MM.1S (cell line): ENCODE measurements at places on chromosomes 5 and 9.

DNA sequence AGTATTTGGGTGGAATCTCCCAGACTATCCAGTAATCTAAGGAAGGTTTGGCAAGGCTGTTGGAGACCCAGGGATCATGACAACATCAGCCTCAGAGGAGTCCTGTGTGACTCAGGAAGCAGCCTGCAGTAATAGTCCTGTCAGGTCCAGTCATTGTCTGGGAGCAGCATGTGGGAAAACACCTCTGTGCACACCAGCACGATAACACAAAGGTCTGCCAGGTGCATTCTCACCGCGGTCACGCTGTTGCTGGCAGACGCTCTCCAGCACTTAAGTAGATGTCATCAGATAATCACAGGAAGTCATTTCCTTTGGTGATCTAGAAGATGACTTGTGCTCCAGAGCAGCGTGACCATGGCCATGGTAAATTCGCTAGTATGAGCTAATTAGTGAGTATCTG, 99.2 kb upstream of the IQGAP2 start:
- DNase-seq: peak; percentile 85

GRCh38 chr9:27179245-27179865, 70.3 kb downstream of the TEK start:
- no peak for DNase-seq

DNA sequence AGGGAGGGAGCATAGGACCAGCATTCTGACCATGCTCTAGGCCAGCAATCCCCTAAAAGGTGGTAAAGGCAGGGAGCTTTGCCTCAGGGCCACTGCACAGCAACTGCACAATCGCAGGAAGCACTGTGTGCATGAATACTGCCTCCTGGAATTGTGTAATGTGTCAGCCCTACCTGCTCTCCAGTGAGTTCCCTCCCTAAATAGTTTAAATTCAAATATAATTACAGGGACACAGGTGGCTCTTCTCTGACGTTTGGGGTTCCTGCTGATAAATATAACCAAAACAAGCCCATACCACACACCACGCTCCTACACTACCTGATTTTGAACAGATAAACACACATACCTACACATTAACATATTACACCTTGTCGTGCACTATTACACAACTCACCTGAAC, 9.0 kb downstream of the BAG1 start:
- no peak for DNase-seq

- peak; percentile 56 for DNase-seq
Measured at GRCh38 chr5:150129813-150130492, 25.7 kb downstream of the PDGFRB start.

GRCh38 chr9:114518599-114519022, 13.3 kb upstream of the WHRN start:
- DNase-seq: peak; percentile 78

- DNase-seq: no peak
Measured at GRCh38 chr5:10735569-10736276, 25.3 kb downstream of the DAP start.

- no peak for DNase-seq
Measured at GRCh38 chr5:51392689-51393199, 9.5 kb downstream of the ISL1 start.

DNA sequence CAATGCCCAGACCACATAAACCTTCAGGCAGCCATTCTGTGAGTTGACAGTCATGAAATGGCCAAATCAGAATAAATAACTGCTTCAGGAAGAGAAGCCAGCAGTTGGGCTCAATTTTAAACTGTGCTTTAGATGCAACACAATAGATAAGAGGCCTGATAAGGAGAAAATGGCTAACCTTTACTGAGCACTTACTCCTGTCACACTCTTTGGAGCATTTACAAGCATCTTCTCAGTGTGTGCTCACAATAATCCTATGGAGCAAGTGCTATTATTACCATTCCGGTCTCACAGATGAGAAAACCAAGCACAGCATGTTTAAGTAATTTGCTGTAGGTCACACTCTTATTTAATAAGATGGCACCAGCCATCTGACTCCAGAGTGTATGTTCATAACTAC, 11.5 kb upstream of the SH3RF2 start:
- no peak for DNase-seq

DNA sequence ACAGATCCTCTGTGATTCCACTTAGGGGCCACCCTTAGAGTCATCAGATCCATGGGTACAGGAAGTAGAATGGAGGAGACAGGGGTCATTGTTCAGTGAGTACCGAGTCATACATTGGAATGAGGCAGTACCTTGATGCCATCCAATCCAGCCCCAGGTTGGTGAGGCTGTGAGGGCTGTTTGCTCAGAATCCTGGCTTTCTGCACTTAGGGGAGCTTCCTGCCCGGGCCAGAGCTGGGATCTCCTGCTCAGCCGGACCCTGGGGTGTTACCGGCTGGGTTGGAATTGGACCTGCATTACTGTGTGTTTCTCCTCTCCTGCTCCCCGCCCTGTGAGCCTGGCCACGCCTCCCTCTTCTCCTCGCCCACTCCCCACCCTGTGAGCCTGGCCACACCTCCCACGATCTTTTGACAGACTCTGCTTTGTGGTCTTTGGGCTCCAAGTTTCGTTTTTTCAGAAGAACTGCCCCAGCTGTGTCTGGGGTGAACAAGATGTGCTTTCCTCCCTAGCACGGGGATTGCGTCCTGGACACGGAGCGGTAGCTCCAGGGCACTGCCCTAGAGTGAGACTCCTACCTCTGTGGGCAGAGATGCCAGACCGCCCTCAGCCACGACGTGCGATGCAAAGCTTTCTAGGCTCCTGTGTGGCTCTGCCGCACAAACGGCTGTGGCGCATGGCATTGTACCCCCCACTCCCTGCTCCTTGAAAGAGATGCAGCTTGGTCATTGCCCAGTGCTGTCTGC, 15.4 kb downstream of the TRAF2 start:
- peak; percentile 95 for DNase-seq

DNA sequence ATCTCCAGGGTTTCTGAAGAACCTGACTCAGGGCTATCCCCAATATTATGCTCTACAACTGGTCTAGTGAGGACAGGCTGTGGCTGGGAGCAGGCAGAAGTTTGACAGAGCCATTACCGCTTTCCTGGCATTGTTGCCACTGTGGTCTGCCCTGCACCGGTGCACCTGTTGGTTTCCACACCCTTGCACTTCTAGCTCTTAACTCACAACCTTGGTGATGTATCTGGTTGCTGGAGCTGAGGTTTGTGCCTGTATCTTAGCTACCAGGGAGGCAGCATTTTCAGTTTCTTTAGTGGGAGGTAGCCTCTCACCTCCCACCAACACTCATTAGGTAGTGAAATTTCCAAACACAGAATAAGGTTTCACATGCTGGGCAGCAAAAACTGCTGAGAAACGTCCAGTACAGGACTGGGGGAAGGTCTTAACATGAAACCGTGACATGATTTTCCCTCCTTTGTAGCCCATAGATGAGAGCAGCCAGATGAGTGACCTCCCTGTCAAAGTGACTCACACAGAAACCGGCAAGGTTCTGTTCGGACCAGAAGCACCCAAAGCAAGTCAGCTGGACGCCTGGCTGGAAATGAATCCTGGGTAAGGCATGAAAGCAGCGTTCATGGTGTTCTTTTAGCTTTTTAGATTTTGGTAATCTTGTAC, 57.7 kb downstream of the SMARCA2 start:
- DNase-seq: peak; percentile 92

- DNase-seq: no peak
Measured at GRCh38 chr9:124251204-124251603, 6.5 kb upstream of the NEK6 start.

DNA sequence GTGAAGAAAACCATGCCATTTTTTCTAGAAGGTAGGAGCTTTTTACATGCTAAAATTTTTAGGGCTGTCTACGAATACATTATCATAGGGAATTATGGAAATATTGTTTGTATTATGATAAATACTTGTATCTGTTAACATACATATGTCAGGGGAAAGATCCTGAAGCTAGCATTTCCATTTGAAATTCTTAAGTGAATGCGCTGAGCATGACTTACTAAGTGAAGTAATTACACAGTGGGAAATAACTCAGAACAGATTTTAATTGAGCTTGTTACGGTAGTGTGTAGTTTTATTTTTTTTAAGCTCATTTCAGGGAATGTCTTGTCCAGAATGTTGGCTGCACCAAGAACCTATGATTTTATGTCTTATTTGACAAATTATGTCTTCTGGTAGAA, 19.1 kb downstream of the TDRD7 start:
- no peak for DNase-seq

DNA sequence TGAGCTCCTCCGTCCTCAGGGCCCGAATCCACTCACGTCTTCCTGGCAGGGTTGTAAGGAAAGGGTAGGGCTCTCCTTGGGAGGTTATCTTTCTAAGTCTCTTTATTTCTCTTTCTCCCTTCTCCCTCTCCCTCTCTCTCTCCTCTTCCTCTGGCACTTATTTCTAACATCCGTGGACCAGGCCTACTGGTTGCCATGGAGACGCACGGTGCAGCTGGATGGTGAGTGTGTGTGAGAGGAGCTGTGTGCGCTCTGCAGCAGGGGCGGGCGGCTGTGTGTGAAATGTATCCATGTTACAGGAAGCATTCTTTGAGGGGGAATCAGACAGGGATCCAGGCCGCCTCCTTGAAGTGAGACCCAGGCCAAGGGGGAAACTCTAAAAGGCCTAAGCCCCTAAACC, 32.2 kb downstream of the PCDH1 start:
- no peak for DNase-seq

- no peak for DNase-seq
Measured at GRCh38 chr9:136761545-136761981, 2.8 kb downstream of the LCN15 start.

DNA sequence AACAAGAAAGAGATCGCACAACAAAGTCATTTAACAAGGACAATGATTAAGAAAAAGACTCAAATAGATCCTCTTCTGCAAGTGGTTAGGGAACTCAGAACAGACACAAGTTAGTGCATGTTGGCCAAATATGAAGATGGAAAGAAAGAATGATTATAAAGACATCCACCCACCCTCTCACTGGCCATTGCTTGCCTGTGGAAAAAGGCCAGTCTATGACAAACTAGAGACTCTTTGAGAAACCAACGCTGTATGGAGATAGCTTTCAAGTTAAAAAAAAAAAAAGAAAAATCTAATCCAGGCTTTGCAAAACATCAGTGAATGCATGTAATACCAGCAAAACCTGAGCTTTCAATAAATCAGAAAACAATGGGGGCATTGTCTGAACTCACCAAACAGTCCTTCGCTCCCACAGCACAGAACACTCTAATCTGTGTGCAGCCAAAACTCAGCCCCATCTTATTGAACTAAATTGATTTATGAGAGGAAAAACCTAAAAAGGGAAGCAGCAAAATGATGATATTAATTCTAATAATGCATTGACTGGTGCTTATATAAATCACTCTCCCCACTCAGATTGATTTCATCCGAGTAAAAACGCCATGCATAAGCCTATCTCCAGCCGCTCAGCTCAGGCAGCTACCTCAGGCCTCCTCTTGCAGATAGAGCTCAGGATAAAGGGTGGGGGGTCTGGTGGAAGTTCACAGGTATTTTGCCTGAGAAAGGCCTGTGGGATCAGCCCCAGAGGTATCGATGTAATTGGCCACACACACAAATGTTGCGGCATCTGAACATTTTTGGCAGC, 547.1 kb downstream of the CCDC171 start:
- no peak for DNase-seq

DNA sequence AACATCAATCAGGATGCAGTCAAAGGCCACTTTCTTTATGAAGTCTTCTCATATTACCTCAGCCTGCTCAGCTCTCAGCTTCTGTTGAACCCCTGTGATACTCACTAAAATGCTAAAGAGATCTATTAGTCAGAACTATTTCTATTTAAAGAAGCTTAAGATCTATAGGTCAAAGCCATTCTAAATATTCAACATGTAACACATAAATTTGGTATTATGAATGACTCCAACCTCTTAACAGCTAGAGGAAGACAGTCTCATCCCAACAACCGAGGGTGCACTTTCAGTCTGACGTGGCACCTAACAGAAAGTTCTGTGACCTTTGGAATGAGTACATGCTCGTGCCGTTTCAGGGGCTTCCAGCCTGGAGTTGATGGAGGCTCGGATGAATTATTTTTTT, 301.5 kb upstream of the VLDLR start:
- no peak for DNase-seq

GRCh38 chr9:100492952-100493351, 20.0 kb downstream of the TMEFF1 start:
- peak; percentile 30 for DNase-seq

- DNase-seq: no peak
Measured at GRCh38 chr9:123324767-123325183, 31.2 kb upstream of the CRB2 start.

DNA sequence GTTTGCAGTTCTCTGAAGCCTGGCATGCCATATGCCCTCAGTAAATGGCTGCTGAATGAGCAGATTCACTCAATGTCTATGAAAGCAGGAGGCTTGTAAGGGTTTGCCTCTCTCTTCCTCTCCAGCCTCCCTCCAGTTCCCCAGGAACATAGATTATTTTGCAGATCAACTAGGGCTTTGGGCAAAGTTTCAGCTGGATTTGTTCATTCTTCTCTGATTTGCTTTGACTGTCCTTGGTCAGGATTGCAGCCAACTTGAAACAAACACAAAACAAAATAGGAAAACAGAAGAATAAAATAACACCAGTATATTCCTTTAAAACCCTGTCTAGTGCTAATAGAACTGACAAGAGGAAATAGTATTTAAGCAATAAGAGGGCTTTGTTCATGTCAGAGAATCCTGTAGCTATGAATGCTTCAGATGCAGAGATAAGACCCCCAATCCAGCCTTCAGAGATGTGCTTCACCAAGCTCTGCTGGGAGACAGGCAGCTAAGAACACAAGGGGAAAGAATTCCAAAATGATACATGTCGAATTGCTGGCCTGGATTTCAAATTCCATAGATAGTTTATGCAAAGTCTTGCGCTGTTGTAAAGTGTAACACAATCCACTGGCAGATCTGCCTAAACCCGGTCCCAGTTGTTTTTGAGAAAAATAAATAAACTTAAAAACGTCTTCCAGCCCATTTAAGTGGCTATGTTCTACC, 174.3 kb downstream of the PAPPA start:
- no peak for DNase-seq

DNA sequence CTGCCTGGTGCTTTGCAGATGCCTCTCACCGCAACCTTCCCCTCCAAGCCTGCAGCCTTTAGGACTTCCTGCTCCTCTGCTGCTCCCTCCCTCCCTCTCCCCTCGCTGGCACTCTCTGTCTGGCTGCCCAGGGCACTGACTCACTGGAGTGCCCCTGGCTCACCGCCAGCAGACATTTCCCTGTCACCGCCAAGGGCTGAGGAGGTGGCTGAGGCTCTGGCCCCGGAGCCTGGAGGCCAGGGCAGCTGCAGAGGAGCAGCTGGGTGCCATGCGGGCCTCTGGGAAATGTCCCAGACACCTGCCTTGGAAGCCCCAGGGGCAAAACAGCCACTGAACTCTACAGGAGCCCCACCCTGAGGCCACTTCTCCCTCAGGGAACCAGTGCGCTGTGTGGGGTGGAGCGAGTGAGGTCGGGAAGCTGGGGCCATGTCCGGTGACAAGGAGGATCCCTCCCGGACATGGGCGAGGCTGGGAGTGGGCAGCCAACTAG, 53.4 kb downstream of the TENT4A start:
- DNase-seq: no peak
